ENCODE measurements at places on chromosomes 1 and 21.

- no peak for DNase-seq
Measured at GRCh38 chr1:173353350-173353749, 123.8 kb upstream of the PRDX6 start.

DNA sequence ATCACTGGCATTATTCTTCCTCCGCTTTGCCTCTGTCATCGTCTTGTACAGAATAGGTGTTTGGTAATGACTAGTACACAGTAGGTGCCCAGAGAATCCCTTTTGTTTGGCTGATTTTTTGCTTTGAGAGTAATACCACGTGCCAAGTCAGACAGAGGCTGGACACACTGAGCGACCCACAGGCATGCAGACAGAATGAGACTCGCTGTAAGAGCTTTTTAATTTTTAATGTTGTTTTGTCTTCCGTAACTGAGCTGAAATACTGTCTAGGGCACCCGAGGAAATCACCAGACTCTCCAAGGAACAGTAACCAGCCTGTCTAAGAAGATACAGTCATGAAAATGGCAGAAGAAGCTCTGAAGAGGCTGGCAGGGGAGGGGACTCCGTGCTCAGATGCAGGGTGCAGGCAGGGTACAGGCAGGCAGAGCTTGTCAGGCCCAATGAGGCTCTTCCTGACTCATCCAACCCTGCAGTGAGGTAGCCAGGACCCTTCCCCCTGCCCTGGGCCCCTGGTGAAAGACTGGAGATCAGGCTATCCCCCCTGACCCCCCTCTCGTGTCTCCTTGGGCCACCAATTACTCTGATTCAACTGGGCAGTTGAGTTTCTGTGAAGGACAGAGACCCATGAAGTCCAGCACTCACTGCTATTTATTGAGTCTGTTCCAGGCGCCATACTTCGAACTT, 60.1 kb upstream of the ECE1 start:
- no peak for DNase-seq

- DNase-seq: peak; percentile 12
Measured at GRCh38 chr1:184033711-184034167, 3.8 kb downstream of the COLGALT2 start.

DNA sequence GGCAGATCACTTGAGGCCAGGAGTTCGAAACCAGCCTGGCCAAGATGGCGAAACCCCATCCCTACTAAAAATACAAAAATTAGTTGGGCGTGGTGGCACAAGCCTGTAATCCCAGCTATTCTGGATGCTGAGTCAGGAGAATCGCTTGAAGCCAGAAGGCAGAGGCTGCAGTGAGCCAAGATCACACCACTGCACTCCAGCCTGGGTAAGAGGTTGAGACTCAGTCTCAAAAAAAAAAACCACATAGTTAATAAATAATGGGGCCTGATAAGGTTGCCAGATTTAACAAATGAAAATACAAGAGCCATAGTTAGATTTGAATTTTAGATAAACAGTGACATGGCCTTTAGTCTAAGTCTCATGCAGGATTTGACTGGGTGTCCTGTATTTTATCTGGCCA, 175.7 kb downstream of the ZZZ3 start:
- DNase-seq: peak; percentile 19

DNA sequence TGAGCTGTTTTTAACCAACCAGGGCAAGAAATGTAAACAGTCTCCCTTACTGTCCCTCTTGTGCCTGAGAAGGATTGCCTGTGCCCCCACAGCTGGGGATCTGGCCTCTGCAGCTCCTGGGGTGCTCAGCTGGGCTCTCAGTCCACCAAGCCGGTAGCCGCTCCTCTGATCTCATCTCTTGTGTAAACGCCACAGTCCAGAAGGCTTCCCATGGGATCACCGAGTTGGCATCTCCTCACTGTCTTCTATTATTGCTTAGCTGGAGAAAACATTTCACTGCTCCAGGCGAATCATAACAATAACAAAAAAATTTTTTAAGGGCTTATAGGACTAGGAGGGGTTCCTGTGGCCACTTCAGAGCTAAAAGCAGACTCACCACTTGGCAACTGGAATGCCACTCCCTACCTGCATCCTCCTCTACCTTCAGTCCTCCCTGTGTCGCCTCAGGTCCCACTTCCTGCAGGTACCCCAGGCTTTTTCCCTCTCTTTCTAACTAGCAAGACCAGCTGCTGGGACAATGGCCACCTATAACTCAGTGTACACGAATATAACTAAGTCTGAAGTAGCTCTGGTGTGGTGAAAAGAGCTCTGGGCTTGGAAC, 75.8 kb downstream of the ATP1A1 start:
- DNase-seq: peak; percentile 2

DNA sequence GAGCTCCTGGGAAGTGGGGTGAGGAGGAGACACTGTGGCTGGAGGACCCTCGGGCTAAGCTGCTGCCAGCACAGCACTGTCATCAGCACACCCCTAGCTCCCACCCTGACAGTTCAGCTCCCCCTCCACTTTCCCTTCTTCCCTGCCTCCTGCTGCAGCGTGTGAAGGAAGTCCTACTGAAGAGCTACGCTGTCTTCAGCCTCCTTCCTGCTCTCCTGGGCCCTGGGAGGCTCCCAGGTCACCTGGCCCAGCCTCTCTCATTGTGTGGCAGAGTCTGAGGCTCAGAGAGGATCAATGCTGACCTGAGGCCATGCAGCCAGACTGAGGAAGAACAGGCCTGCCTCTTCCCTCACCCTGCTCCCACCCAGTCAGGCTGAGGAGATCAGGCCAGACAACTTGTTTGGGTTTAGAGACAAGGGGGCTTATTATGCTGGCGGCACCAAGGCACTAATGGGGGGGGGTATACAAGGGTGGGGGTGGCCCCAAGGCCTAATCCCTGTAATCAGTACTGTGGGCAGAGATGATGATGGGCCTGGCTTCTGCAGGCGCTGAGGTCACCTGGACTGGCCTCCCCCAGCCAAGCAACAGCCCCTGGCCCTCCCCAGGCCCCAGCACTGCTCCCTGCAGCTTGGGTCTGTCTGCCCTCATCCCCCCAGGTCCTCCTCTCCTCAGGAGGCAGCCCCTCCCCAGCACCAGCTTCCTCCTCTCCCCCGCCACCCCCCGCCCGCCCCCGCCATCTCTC, 9.1 kb downstream of the NES start:
- DNase-seq: no peak

- no peak for DNase-seq
Measured at GRCh38 chr1:40905061-40905460, 42.9 kb upstream of the CITED4 start.

DNA sequence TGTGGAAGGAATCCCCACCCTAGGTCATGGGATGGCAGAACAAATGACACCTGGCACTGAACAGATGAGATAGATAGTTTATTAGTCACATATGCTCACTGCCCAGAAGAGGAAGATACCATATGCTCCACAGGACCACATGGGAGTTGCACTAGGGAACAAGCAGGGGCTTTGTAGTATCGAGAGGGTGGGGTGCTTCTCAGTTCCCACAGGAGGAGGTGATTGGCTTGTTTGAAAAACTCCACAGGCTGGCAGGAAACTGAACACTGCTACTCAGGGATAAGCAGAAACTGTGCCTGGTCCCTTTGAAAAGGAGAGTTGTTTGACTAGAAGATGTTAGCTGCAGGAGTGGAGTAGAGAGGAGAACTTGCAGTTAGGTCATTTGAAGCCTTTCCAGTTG, 31.9 kb upstream of the RXRG start:
- DNase-seq: no peak

- DNase-seq: no peak
Measured at GRCh38 chr1:94490556-94490955, 51.0 kb downstream of the F3 start.

GRCh38 chr1:66395202-66396061, 138.5 kb upstream of the SGIP1 start:
- peak; percentile 40 for DNase-seq

- no peak for DNase-seq
Measured at GRCh38 chr21:46442938-46443337, 15.8 kb upstream of the DIP2A start.

DNA sequence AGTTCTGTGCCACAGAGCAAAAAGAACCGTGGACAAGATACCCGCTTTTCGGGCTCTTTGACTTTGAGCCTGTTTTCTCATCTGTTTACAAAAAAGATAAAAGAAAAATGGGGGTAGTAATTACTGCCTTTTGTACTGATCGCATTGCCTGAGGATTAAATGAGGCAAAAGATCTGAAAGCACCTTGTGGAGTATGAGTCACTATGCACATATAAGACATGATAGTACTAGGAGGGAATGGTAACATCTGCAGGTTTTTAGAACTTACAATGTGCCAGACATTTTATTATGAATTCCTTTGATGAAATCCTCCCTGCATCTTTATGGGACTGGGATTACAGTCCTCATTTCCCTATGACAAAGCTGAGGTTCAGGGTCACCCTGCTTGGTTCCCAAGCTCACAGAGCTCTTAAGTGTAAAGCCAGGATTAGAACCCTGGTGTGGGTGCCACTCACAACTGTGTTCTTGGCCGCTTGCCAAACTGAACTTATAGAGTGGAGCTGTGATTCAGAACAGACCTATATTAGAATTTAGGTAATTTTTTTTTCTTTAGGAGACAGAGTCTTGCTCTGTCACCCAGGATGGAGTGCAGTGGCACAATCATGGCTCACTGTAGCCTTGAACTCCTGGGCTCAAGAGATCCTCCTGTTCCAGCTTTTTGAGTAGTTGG, 1.8 kb downstream of the DISC1 start:
- DNase-seq: no peak

DNA sequence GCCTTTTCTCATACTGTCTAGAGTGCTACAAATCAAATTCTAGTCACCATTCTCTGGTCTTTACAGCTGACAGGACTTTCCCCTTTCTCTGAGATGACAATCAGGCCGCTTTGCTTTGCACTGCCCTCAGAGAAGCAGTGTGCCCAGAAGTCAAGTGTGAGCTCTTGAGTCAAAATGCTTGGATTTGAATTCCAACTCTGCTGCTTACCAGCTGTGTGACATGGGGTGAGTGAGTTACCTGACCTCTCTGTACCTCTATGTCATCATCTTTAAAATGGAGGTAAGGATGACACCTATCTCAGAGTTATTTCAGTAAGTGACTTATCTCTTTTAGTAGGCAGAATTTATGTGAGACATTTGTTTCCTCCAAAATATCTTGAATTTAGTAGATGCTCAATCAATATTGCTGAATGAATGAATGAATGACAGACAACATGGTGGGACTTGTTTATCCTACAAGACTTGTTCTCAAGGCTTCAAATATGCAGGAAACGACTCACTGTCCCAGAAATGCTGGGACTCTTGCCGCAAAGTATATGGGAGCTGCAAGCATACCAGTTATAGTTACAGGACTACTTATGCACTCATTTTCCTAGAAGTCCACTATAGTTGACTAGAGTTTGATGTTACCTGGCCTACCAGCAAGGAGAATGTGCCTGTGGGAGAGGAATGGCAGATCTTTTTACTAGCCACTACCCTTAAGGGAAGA, 38.1 kb upstream of the A3GALT2 start:
- no peak for DNase-seq

GRCh38 chr1:32246888-32247273, at the start of gene FAM167B:
TSS of gene FAM167B (plus strand) at chr1:32247222. CDS start at chr1:32247422, 200 bp downstream.
- no peak for DNase-seq

- DNase-seq: peak; percentile 97
Measured at GRCh38 chr1:86757272-86757984, 53.1 kb downstream of the SH3GLB1 start.

- peak; percentile 62 for DNase-seq
Measured at GRCh38 chr1:197799271-197799670, 24.0 kb upstream of the DENND1B start.

GRCh38 chr1:243495442-243496186, 239.8 kb downstream of the SDCCAG8 start:
- DNase-seq: peak; percentile 96

GRCh38 chr1:229999004-229999670, 67.9 kb upstream of the GALNT2 start:
- no peak for DNase-seq

DNA sequence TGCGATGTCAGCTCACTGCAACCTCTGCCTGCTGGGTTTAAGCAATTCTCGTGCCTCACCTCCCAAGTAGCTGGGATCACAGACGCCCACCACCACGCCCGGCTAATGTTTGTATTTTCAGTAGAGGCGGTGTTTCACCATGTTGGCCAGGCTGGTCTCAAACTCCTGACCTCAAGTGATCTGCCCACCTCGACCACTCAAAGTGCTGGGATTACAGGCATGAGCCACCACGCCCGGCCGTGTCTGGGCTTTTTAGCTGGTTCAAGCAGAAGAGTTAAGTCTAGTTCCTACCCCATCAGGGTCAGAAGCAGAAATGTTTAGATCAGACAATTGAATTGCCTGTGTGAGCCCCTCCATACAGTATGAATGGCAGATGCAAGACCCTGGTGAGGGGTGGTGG, 27.7 kb upstream of the RIPK4 start:
- no peak for DNase-seq

GRCh38 chr1:53375440-53375839, 47.6 kb upstream of the LRP8 start:
- no peak for DNase-seq

DNA sequence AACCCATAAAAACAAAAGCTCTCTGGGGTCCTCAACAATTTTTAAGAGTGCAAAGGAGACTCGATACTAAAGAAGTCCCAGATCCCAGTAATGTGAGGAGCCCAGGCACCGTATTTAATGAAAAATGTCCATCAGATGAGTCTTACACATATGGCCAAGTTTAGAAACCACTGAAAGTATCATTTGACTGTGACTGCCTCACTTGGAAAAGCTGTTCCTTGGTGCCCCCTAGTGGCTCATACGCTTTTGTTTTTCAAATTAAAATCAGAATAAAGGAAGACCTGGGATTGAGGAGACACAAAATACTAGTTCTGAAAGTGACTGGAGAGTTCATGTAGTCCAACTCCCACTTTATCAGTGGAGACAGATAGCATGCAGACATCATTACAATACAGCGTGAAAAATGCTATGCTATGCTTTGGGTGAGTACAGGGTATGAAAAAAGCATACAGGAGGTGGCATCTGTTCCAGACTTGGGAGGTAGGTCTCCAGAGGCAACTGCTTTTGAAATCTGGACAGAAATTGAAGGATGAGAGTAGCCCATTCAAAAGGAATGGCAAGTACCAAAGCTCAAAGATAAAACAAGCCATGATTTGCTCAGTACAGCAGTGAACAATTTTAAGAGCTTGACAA, 33.8 kb downstream of the GDAP2 start:
- DNase-seq: peak; percentile 84

DNA sequence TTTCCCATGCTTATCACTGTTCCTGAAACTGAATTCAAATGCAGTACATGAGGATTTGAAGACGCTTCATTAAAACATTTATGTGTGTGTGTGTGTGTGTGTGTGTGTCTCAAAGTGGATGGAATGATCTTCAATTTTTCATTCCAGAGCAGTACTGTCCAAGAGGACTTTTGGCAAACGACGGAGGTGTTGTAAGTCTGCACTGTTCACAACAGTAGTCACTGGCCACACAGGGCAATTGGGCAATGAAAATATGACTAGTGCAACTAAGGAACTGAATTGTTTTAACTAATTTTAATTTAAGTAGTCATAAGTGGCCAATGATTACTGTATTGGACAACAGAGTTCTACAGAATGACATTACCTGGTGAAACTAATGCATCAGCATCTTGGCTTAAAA, 5.0 kb downstream of the TAF5L start:
- peak; percentile 87 for DNase-seq

DNA sequence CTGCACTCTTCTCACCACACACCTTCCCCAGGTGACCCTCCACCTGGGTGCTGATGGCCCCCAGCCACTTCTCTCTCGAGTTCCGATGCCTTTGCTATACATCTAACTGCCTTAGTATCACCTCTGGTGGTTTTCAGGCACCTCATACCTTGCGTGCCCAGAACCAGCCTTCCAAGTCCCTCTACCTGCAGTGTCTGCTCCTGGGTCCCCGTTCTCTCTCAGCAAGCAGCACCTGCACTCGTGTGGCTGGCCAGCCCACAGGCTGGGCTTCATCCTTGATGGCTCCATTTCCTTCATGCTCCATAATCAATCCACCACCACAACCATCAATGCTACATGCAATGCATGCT, 49.2 kb upstream of the EDN2 start:
- DNase-seq: no peak

Measured in amniotic epithelial cell (primary cell).